ENCODE measurements at places on chromosomes 13 and 19.
A peak's percentile ranks its signal among the peaks of the same experiment; 100 is the strongest.

DNA sequence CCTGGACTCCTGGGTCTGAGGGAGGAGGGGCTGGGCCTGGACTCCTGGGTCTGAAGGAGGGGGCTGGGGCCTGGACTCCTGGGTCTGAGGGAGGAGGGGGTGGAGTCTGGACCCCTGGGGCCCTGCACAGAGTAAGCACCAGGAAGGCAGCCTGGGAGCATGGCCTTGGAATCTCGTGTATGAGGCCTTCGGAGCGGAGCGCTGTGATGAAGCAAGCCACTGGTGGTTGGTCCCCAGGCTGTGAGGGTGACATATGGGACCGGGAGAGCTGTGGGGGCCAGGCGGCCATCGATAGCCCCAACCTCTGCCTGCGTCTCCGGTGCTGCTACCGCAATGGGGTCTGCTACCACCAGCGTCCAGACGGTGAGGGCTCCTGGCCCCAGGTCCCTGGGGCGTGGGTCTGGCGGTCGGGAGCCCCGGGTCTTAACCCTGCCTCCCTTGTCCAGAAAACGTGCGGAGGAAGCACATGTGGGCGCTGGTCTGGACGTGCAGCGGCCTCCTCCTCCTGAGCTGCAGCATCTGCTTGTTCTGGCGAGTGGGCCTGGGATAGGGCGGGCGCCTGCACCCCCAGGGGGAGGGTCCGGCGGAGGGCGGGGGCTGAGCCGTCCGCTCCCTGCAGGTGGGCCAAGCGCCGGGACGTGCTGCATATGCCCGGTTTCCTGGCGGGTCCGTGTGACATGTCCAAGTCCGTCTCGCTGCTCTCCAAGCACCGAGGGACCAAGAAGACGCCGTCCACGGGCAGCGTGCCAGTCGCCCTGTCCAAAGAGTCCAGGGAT lies 918 bp downstream of the TMEM190 start:
- no peak for DNase-seq

DNA sequence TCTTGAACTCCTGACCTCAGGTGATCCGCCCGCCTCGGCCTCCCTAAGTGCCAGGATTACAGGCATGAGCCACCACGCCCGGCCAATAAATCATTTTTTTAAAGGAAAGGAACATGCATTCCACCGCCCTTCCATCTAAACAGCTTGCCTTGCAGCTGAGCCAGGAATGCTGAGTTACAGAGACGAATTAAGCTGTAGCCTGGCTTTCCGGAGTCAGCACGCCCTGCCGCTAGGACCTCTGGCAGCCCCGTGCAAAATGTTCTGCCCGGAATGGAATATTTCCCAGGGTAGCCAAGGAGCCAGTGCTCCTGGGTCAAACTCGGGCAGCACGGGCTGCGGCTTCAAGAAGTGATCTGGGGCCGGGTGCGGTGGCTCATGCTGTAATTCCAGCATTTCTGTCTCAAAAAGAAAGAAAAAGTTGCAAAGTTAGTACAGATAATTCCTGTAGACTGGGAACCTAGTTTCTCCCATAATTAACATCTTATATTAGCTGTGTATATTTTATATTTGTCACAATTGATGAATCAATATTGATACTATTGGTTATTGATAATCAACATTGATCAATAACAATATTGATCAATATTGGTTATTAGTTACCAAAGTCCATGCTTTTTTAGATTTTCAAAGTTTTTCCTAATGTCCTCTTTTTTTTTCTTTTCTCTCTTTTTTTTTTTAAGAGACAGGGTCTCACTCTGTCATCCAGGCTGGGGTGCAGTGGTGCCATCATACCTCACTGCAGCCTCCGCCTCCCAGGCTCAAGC lies 19.2 kb downstream of the ATCAY start:
- no peak for DNase-seq

DNA sequence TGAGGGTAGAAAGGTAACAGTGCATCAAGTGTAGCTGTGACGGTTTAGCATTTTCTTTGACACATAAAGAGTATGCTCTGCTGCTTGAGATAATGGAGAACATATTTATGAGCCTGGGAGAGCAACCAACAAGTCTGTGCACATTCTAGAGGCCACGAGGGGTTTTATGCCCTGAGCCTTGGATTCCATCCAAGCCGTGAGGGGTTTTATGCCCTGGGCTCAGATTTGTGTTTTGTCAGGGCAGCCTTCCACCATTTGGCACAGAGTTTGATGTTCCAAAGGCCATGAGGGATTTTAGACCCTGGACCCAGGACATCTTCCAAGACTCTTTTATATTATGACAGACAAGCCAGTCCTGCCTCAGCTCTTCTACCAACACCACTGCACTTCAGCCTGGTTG lies 106.4 kb downstream of the ZNF486 start:
- DNase-seq, result no peak

DNA sequence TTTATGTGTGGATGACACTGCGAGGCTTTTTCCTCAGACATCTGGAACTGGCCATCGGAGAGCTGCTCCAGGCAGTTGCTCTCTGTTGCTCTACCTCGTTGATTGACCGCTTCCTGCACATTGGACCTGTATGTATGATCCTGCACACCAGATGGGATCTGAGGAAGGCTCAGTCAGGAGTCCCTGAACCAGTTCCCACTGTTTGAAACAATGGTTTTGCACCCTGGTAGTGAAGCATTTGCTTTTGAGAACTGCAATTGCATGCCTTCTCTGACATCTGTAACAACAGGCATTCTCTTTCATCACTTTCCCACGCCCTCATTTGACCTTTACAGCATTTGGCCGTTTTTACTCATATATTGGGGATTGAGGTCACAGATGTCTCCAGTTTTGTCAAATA lies 61.1 kb upstream of the NPAS1 start:
- DNase-seq, result no peak

GRCh38 chr13:27170221-27170515 lies 1.4 kb downstream of the USP12 start:
- no peak for DNase-seq

GRCh38 chr19:32138416-32138815 lies 207.0 kb upstream of the ZNF507 start:
- DNase-seq, result no peak

DNA sequence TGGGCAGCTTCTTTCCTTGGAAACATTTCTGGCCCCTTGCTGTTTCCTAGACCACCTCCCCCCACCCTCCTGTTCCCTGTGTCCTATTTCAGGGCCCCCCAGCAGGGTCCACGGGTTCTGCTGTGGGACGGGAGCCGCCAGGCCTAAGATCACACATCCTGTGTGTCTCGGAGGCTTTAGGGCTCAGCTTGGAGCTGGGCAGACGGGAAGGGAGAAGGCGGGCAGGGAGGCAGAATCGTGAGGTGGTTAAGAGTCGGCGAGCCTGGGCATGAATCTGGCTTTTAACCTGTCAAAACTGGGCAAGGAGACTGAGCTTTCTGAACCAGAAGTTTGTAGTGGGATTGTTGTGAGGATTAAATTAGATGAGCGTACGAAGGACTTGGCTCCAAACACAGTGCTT lies 4.8 kb downstream of the KCNC3 start:
- no peak for DNase-seq

DNA sequence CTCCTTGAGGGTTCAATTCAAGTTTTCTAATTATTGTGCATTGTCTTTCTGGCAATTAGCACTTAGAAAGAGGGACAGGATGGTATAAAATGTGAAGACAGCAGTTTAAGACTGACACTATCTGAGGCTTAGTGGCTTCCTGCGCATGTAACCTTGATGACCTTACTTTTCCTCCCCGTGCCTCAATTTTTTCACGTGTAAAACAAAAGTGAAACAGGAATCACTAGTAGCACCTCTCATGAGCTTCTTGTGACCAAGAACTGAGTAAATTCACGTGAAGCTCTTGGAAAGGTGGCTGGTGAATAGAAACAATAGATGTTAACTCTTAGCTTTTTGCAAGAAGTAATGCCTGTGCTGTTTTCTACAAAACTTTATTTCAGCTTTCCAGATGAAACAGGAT lies 233.9 kb downstream of the LMO7 start:
- DNase-seq, result no peak

GRCh38 chr19:41705393-41706174 lies 2.8 kb upstream of the CEACAM5 start:
- peak; percentile 14 for DNase-seq

DNA sequence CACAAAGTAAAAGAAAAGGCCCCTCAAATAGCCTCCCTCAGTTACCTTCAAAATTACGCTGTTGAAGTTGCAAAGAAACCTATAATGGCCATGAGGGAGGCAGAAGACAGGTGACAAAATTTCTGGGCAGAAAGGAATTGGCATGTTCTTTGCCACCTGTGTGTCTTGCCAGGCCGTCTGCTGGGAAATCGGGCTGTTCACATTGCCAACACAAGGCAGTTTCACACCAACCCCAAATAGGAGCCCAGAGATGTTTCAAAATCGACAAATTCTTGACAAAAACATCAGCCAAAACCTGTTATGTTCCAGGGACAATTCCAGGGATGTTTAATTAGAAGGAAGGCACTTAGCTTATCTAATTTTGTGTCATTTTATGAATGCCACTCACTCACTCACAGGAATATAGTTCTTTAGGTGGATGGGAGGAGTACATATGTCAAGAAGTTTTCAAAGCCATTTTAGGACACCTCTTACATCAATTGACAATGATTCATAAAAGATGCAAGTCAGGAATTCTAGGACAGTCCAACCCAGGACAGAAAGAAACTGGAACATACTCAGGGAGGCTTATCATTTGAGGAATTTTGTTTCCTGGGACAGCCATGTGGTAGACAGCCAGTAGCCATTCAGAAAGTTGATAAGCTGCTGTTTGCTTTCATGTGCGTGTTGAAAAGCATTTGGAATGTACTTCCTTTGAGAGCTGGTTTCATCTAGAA lies 164.5 kb downstream of the RGCC start:
- DNase-seq, result no peak

- DNase-seq, result no peak
Observed at GRCh38 chr19:55391702-55392615, 6.2 kb downstream of the RPL28 start.

GRCh38 chr19:4448147-4448985 lies 9.2 kb downstream of the UBXN6 start:
- DNase-seq, result no peak

GRCh38 chr13:113923376-113924063 lies 50.4 kb downstream of the C13orf46 start:
- DNase-seq, result no peak

DNA sequence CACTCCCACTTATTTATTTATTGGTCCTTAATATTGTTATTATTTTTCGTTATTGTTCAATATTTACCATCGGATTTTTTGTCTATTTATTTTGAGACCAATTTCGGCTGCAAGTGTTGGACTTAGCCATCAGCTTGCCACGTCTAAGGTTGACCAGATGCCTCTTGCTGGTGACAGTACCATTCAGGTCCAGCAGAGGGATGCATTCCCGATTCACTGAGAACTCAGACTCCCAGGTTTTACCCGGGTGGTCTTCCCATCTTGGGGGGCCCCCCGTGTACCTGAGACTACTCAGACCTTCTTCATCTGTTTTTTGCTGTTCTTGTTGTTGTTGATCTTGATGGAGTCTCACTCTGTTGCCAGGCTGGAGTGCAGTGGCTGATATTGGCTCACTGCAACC lies 1435.2 kb downstream of the UQCRFS1 start:
- DNase-seq, result no peak

DNA sequence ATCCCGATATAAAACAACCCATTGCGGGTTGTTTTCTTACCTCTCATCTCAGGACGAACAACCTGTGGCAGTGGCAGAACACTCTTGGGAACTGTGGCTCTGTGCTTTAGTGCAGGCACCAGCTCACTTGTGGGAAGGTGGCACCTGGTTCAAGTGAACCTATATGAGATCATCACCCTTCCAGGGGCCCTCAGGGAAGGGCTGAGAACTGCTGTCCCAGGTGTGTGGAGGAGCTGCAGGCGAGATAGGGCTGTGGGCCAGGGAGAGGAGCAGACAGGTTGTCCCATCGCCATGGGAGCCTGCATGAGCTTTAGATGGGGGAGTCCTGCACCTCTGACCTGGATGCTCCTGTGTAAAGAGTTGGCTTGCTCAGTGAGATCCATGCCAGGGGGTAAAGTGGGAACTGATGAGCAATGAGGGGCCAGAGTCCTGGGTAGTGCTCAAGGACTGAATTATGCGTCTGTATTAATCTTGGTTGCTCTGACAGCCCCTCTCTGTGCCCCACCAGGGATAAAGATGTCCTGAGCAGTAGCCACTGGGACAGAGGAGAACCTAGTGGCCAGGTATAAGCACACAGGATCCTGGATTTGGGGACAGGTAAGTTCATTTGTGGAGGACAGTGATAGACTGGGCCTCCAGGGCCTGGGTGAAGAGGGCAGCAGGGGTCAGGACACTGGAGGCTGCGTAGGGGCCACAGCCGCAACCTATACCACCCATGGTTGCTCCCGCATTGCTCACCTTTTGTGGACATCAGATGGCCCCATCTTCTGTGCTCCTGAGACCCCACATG lies 8.7 kb downstream of the CEACAM4 start:
- no peak for DNase-seq

DNA sequence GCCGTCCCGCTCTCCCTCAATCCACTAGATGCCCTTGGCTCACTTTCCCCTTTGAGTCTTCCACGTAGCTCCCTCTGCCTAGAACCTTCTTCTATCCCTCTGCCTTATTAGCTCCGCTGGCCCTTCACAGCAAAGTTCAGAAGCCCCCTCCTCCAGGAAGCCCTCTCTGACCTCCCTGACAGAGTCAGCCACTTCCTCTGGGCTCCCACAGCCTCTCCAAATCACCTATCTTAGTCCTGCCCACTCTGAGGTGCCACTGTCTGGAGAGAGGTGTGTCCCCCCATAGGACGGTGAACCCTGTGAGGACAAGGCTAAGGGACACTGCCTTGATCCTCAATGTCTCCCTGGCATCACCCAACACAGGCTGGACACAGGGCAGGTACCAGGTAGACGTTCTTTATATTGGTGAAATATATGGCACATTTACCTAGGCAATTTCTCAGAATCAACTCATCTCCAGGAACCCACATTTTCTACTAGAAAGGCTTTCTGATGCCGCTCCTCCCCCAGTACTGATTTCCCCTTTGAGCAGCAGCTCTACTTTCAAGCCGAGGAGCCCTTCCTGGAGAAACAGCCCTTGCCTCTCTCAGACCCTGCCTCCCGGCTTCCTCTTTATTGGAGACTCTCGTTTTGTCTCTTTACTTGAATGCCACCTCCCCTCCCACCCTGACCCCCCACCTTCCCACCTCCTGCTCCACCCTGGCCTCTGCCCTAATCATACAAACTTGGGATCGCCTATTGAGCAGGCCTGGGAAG lies 3.4 kb upstream of the TGFB1 start:
- DNase-seq, result peak; percentile 52

DNA sequence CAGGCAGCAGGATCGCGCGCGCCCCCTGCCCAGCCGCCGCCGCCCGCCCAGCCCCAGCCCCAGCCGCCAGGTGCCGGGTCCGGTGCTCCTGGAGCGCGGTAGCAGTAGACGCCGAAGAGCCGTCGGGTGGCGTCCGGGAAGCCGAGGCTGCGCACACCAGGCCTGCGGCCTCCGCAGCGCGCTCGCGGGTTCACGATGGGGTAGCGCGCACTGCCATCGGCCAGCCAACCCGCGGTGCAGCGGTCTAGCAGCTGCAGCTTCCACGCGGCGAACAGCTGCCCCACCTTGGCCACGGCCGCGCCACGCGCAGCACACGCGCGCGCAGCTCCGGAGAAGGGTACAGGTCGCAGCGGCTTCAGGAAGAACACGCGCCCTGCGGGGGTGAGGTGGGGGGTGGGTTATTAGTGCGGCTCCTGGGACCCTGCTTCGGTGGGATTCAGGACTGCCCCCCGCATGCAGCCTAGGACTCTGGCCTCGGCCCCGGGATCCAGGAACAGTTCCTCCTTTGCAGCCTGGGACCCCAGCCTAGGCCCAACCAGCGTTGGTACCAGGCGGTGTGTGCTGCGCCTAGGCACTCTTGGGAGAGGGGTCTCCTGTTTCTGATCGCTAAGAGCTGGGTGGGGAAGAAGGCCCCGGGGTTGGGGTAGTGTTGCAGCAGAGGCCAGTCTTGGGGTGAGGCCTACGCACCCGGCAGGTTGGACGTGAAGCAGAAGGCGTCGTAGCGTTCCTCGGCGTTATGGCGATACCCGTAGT lies 15.1 kb downstream of the TM6SF2 start:
- DNase-seq, result no peak

Measured in activated CD4-positive, alpha-beta T cell treated with anti-CD3 and anti-CD28 coated beads for 4 hours (primary cell).